ENCODE measurements at places on chromosomes 1 and 21.

DNA sequence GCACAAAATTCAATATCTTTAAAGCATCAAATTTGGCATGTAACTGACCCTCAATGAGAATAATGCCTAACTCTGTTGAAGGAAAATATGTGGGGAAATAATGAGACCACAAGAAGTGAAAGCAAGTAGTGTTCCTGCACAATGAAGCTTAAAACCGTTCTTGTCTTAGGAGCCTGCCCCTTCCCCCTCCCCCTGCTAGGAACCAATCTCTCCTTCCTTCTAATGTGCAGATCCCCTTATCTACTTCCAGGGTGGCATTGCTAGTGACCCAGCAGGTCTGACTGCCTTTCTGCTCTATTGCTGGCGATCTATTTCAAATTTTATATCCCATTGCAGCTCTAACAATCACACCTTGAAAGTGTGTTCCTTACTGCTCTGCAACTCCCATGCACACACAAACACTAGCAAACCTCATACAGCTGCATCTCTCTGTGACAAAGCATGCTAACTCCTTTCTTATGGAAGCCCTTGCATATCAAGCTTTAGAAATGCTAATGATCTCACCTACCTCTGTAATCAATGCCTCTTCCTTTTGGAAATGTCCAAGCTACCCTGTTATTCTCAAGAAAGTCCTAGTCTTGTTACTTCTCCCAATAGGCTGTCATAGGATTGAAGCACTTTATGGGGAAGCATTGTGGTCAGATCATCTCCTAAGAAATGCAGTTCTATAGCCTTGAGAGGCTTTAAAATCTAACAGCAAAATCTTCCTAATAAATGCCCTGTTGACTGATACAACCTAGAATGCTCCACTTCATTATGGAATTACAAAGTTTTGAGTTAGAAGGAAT is 26.5 kb downstream of the BCL9 start:
- DNase-seq: no peak

GRCh38 chr1:88141499-88142074 is 542.5 kb upstream of the PKN2 start:
- DNase-seq: no peak

- DNase-seq: no peak
These were observed 27.7 kb downstream of the DSTYK start for GRCh38 chr1:205183676-205184335.

GRCh38 chr1:197137322-197137721 is 9.1 kb downstream of the ASPM start:
- DNase-seq: no peak

GRCh38 chr1:231160895-231161666 is 777 bp upstream of the TRIM67 start:
- no peak for DNase-seq

- no peak for DNase-seq
These were observed 14.2 kb upstream of the PHC2 start for GRCh38 chr1:33445108-33445507.

- DNase-seq: no peak
These were observed 5.5 kb upstream of the STX6 start for GRCh38 chr1:181028196-181028595.

GRCh38 chr21:46048926-46049889 is 48.7 kb upstream of the COL6A2 start:
- no peak for DNase-seq

- DNase-seq: no peak
These were observed 8.8 kb downstream of the FMO1 start for GRCh38 chr1:171256940-171257606.

Data from SHP77 treated with DMSO at 0.1 percent for 48 hours (cell line).